ENCODE measurements at places on chromosomes 7 and 10.

DNA sequence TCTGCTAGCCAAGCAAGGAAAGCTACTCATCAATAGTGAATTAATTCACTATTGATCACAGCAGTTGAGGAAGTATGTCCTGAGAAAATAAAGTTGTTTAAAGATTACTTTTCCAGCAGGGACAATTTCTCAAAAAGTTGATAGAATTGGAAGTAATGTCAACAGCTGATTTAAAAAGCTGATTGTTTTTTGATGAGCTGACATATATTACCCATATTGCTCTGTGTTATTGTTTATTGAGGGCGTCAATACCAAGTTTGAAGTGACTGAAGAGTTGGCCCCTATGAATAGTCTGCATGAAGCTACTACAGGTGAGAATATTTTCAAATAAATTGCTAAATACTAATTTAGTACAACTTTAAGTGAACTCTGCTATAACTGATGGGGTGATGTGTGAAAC, 28.0 kb downstream of the ZFAND4 start:
- no peak for DNase-seq

GRCh38 chr10:43794181-43794815, 145.6 kb upstream of the ZNF32 start:
- DNase-seq, result no peak

- DNase-seq, result no peak
Observed at GRCh38 chr7:65796205-65796604, 76.7 kb upstream of the VKORC1L1 start.

DNA sequence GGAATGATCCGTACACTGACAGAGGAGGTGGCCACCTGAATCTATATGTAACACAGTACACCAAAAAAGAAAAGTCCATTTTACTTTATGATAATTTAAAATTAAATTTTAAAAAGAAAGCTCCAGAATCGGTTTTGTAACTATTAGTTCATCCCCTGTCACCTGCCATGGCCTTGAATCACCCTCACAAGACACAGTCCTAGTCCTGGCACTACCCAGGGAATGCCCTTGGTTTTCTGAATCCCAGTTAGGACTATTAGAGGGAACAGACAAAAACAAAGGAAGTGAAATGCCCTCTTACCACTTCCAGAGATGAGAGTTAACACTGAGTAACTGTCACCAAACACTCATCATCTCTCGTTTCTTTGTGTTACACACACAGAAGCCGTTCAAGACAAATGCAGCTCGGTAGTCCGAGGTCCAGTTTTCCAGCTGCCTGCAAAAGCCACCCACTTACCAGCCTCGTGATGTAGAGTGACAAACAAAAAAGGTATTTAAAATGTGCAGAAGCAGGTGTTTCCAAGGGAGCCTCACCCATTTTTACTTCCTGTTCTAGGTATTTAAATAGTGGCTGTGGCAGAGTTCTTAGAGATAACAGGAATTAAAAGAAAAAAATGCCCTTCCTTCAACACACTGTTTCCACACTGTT, 6.1 kb downstream of the PTPRN2 start:
- no peak for DNase-seq

Data from stimulated activated CD4-positive, alpha-beta T cell treated with anti-CD3 and anti-CD28 coated beads, Interleukin-4, amount 100 ng/mL, for 24 hours (primary cell).